H54 (cell line): ENCODE measurements at places on chromosomes 6 and 20.
A peak's percentile ranks its signal among the peaks of the same experiment; 100 is the strongest.

- DNase-seq = no peak
Measured at GRCh38 chr6:3929281-3929798, 80.2 kb downstream of the FAM50B start.

- DNase-seq = no peak
Measured at GRCh38 chr20:50246367-50247195, 56.0 kb downstream of the CEBPB start.

GRCh38 chr6:127992144-127992543, 91.3 kb upstream of the THEMIS start:
- no peak for DNase-seq

DNA sequence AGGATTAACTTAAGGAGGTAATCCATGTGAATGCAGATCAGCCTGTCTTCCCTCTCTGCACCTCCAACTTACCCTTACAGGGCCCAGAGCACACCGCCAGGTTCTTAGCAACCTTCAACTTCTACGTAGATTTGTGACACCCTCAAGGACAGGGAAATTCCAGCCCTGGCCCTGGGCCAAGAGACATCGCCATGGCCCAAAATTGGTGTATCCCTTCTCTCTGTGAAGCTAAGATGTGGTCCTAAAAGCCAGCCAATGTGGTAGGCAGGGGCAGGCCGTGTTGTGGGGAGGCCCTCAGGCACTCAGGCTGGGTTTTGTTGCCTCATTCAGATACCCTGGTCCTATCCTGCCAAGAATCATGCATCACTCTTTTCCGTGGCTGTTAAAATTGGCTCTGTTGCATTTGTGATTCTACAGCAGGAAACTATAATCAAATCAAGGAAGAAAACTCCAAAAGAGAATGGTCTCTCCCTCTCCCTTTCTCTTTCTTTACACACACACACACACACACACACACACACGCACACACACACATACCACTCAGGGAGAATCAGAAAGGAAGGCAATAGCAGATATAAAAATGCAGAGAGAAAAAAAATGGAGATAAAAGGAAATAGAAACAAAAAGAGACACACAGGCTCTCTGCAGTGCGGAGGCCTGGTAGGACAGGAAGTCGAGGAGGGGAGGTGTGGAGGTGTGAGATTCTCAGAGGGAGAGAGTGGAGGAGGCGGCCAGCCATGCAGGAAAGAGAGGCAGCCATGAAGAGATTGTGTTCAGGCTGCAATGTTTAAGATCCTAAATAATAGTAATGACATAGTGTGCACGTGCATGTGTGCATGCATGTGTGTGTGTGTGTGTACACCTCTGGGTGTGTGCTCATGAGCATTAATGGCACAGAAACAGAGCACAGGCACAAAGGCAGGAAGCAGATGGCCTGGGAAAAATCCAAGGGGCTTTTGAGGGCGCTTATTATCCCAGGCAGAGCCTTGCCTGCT, 201.8 kb upstream of the LRFN2 start:
- no peak for DNase-seq

GRCh38 chr6:133995758-133996157, 42.7 kb downstream of the TBPL1 start:
- DNase-seq = no peak

GRCh38 chr20:13461849-13462458, 176.8 kb downstream of the TASP1 start:
- DNase-seq = no peak

DNA sequence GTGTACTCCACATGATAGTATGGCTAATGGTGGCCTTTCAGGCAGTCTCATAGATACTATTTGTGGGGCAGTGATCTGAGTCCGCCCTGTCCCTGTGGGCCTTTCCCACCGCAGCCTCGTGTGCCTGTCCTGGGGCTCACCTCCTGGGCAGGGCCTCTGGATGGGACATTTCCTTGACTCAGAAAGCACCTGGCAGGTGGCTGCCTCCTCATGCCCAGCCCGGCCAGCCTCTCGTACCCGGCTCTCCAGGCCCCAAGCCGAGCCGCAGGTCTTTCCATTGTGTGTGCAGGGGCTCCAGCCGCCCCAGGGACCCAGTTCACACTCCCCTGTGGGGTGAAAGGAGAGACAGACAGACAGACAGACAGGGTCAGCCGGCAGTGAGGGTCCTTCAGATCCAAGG, 38.3 kb downstream of the RSPO4 start:
- DNase-seq = no peak

DNA sequence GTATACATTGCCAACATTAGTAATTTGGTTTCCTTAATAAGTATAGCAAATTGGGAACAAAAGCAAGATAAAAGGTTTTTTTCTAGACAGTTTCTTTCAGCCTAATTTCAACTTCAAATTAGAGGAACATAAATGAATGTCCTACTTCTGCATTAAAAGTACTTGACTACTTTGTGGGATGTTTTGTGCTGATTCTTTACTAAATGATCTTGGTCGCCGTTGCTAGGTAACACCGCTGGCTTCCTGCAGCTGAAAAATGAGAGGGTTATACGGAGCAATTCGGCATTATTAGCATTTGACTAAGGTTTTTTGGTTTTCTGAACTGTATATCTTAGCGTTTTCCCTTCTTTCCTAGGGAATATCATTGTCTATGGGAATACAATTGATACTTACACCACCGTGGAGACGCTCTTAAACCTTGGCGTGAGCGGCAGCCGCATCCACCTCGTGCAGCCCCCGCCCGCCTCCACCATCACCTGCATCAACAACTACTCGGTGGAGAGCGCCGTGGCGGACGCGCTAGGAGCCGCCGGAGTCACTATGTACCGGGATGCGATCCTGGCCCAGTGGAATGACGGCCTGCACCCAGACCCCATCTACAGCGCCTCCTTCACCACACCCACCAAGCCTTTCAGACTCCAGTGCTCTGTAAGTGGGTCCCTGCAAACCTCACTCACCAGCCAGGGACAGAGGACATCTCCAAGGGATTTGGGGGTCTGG, 90.9 kb upstream of the INSM1 start:
- DNase-seq = no peak

DNA sequence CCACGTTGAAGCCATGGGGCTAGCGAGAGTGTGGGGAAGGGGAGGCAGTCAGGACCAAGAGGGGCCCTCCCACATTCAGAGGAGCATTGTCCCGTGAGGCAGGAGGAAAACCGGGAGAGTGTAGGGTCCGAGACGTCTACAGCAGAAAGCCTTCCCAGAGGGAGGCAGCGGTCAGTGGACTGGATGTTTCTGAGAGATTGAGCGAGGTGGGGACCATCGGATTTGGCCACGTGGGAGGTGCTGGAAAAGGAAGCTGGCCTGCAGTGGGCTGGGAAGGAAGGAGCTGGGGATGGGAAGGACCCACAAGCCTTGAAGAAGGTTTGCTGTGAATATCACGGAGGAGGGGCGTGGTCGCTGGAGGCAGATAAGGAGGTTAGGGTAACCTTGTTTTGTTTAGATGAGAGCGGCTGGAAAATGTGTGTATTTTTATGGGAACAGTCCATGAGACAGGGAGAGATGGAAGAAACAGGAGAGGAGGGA, 119.0 kb upstream of the RNF24 start:
- DNase-seq = no peak

GRCh38 chr6:74167511-74167910, 471.5 kb downstream of the CD109 start:
- no peak for DNase-seq

DNA sequence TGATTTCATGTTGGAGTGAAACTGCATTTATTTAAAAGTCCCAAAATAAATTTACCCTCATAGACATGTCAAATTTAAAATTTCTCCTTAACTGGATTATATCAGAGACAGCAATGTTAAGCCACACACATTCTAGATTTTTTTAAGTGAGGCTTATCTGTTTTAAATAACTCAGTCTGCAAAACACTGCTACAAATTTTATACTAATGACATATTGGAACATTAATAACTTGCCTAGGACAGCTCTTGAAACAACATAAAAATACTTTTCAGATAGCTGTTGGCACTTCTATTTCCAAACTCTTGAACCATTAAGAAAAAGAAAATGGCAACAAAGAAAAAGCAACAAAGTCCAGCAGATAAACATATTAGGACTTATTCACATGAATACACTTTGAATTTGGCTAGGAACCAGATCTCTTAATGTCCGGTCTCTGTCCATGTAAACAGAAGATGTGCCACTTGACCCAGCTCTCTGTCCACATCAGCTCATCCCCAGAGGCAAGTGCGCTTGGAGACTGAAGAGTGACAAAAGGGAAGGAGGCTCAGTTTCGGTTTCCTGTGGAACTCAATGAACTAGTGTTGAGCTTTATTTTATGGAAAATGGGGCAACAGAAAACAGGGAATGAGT, 219.3 kb upstream of the THBS2 start:
- no peak for DNase-seq

- no peak for DNase-seq
Measured at GRCh38 chr6:152277826-152278329, 359.3 kb downstream of the SYNE1 start.

- DNase-seq = peak; percentile 19
Measured at GRCh38 chr20:4666001-4666479, 55.7 kb upstream of the PRND start.

GRCh38 chr6:137051790-137052472, 7.2 kb upstream of the IL20RA start:
- DNase-seq = no peak

- DNase-seq = peak; percentile 54
Measured at GRCh38 chr6:134178161-134179044, 126.0 kb upstream of the SLC2A12 start.

- peak; percentile 25 for DNase-seq
Measured at GRCh38 chr6:54935739-54936138, 89.2 kb downstream of the FAM83B start.

GRCh38 chr20:53981752-53982437, 88.5 kb downstream of the BCAS1 start:
- DNase-seq = no peak

- DNase-seq = no peak
Measured at GRCh38 chr20:1711826-1712601, 54.4 kb upstream of the SIRPG start.

GRCh38 chr6:52515219-52515960, 61.5 kb downstream of the TRAM2 start:
- no peak for DNase-seq

- DNase-seq = peak; percentile 50
Measured at GRCh38 chr20:4916971-4917881, 84.1 kb downstream of the SLC23A2 start.

DNA sequence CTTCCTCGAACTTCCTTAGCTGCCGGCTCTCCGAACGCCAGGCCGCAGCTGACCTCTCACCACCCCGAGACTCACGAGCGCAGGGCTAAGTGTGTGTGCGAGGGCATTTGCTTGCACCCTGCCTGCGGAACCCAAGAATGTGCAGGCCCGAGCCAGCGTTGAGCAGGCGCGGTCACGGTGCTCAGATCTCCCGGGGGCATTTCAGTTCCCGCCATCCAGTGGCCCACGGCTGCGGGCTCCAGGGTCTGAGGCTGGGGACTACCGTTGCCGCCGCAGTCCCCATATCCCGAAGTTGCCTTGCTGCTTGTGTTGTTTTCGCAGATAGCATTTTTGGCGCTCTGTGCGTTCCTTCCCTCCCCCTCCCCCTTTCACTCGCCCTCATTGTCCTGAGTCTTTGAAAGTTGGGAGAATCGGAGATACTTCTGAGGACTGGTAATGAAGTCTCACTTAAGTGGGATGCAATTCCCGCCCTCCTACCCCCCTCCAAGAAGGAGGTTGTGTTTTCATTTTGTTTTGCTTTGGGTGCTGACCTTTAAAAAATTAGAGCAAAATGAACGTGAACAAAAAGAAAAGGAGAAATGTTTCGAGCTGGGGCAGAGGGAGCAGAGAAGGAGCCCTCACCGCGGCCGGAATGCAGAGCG, 1.7 kb downstream of the NR2E1 start:
- DNase-seq = no peak

DNA sequence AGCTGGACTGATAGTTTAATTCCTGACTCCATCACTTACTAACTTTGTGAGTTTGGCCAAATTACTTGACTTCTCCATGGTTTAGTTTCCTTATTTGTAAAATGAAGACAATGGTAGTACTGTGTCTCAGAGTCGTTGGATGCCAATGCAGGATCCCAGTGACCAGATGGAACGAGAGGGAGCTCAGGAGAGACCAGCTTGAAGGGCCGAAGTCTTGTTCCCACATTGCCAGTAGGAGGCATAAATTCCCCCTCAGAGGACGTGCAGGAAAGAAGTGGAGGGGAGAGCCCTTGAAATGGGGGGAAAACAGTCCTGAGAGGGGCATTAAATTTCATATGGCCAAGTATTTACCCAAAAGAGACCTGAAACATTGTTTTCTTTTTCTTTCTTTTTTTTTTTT, 2.1 kb upstream of the MUC22 start:
- peak; percentile 22 for DNase-seq

DNA sequence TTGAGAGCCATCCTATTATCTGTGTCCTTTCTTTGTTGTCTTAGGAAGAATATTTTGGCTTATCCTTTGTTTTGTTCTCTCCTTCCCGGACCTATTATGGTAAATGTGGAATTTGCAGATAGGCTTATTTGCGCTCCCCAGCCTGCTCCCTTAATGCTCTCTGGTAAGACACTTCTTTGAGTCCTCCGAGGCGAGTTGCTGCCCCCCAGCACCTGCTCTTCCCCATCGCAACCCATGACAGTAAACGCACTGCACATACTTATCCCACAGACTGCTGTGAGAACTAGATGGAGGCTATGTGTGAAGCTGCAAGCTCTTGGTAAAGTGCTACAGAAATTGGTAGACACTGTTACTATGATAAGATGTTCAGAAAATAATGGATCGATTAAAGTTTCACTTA, 47.0 kb upstream of the ESR1 start:
- no peak for DNase-seq

DNA sequence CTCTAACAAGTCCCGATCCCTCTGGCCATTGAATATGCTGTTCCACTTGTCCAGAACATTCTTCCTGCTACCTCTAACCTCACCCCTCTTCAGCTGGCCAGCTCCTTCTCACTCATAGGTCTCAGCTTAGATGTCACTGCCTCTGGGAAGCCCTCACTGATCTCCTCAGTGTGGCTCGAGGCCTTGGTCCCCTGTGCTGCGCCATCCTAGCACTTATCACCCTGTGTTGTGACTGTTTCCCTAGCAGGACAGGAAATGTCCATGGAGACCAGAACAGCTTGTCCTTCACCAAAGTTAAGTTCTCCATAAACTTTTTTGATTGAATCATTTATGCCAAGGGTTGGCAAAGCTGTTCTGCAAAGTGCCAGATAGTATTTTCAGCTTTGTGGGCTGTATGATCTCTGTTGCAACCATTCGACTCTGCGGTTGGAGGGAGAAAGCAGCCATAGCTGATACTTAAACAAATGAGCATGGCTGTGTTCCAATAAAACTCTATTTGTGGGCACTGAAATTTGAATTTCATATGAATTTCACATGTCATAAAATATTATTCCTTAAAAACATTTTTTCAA, 6.5 kb upstream of the BNIP5 start:
- no peak for DNase-seq

- DNase-seq = no peak
Measured at GRCh38 chr6:45746046-45746445, 269.6 kb downstream of the CLIC5 start.

- DNase-seq = no peak
Measured at GRCh38 chr6:113669606-113670005, 187.5 kb upstream of the MARCKS start.

GRCh38 chr20:50572938-50573777, 63.0 kb downstream of the PTPN1 start:
- DNase-seq = no peak
